Daoy (cell line): ENCODE measurements at places on chromosomes 3 and 15.

DNA sequence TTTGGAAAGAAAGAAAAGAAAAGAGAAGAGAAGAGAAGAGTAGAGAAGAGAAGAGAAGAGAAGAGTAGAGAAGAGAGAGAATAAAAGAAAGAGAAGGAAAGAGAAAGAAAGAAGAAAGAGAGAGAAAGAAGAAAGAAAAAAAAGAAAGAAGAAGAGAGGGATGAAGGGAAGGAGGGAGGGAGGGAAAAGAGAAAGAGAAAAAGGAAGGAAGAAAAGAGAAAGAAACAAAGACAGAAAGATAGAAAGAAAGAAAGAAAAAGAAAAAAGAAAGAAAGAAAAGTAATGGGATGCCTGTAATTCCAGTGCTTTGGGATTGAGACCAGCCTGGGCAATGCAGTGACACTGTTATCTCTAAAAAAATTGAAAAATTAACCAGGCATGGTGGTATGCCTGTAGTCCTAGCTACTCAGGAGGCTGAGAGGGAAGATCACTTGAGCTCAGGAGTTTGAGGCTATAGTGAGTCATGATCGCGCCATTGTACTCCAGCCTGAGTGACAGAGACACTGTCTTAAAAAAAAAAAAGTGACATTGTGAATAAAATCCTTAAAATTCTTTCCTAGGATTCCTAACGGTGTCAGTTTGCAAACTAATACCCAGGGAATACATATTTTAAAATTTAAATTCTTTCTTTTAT lies 1.7 kb downstream of the RASL12 start:
- peak; percentile 58 for DNase-seq

DNA sequence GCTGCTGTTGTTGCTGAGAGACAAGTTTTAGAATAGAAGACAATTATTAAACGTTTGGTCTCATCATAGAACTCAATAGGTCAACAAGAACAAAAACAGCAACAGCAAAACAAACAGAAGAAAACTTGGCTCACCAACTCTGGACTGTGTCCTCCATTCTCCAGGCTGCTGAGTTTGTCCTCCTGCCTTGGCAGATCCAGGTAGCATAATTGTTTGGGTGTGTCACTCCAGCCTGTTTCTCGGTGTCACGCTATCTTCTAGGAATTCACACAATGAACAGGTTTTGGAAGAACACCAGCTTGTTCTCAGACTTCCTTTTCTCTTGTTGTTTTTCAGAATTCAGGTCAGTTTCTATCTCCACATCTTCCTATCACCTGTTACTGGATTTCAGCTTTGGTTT lies 34.7 kb downstream of the ARRDC4 start:
- no peak for DNase-seq

GRCh38 chr3:33105341-33105948 lies 8.4 kb upstream of the CRTAP start:
- DNase-seq, result no peak

DNA sequence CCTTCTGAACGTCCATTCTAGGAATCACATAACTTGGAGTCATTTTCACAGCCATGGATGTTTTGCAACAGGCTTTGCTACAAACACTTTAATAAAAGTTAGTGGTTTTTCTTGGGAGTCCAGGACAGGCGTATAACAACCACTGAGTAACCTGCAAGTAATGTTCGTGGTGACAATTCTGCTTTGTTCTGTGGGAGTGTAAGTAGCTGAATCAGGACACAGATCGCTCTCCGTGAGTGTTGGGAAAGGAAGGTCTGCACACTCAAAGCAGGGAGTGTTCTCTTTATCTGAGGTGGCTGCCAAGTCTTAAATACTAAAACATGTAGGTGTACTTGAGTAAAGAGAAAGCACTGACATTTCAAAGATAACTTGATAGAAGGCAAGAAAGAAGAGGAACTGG lies 7.9 kb upstream of the BNC1 start:
- DNase-seq, result peak; percentile 16
